Bronchial smooth muscle cell (primary cell): ENCODE measurements at places on chromosomes 12 and 14. TPM values are rescaled to one million over a fixed set of nuclear protein-coding genes. Genes with fewer than 3 reads are reported as not detected.

The PPTC7 gene
- 4.9 and 5.4 TPM in 2 replicates for total RNA-seq

The MGP gene
- total RNA-seq, result 3.9 and 6.7 TPM in 2 replicates

The BATF gene
- not detected in 2 replicates for total RNA-seq

The OTX2 gene
- total RNA-seq, result not detected in 2 replicates

The TMEM253 gene
- not detected in 2 replicates for total RNA-seq

The CD4 gene
- 0.16 and 0.17 TPM in 2 replicates for total RNA-seq

The COA8 gene
- total RNA-seq, result 7.1 and 17.5 TPM in 2 replicates

The KRT82 gene
- not detected in 2 replicates for total RNA-seq

The TAOK3 gene
- total RNA-seq, result 33.5 and 34.5 TPM in 2 replicates

The SLC17A8 gene
- 0.16 TPM in 1 of 2 replicates, not detected in the other for total RNA-seq

The OR10G3 gene
- total RNA-seq, result not detected in 2 replicates

The KLRK1 gene
- total RNA-seq, result not detected in 2 replicates

The BLTP3B gene
- 21.0 and 34.8 TPM in 2 replicates for total RNA-seq

The DEGS2 gene
- total RNA-seq, result 0.16 and 0.26 TPM in 2 replicates

The FLRT2 gene
- total RNA-seq, result 0.77 and 9.3 TPM in 2 replicates

The KRT83 gene
- total RNA-seq, result not detected in 2 replicates

The TBX5 gene
- total RNA-seq, result 10.2 and 12.6 TPM in 2 replicates

The DDN gene
- under 0.01 TPM in 2 replicates for total RNA-seq

The GYS2 gene
- not detected in 2 replicates for total RNA-seq

The CPNE8 gene
- 3.3 and 9.0 TPM in 2 replicates for total RNA-seq

The CLECL1 gene
- not detected in 2 replicates for total RNA-seq

The PLEK2 gene
- total RNA-seq, result 2.6 and 6.5 TPM in 2 replicates

The CNPY2 gene
- total RNA-seq, result 68.4 and 84.2 TPM in 2 replicates

The KRT79 gene
- total RNA-seq, result not detected in 2 replicates

The RTN1 gene
- under 0.01 and 0.16 TPM in 2 replicates for total RNA-seq

The ANG gene
- 3.9 and 5.2 TPM in 2 replicates for total RNA-seq

The BHLHE41 gene
- total RNA-seq, result 2.0 TPM in 2 replicates

The TAS2R19 gene
- total RNA-seq, result 3.9 and 4.6 TPM in 2 replicates

The EID3 gene
- 9.1 and 9.5 TPM in 2 replicates for total RNA-seq

The MAP3K12 gene
- 43.6 and 47.6 TPM in 2 replicates for total RNA-seq

The SMOC1 gene
- 0.34 and 2.0 TPM in 2 replicates for total RNA-seq

The DBX2 gene
- total RNA-seq, result 0.09 TPM in 1 of 2 replicates, not detected in the other
